ENCODE measurements at places on chromosomes 12 and 14.

- no peak for DNase-seq
Measured at GRCh38 chr14:78307671-78308070, 137.5 kb downstream of the NRXN3 start.

DNA sequence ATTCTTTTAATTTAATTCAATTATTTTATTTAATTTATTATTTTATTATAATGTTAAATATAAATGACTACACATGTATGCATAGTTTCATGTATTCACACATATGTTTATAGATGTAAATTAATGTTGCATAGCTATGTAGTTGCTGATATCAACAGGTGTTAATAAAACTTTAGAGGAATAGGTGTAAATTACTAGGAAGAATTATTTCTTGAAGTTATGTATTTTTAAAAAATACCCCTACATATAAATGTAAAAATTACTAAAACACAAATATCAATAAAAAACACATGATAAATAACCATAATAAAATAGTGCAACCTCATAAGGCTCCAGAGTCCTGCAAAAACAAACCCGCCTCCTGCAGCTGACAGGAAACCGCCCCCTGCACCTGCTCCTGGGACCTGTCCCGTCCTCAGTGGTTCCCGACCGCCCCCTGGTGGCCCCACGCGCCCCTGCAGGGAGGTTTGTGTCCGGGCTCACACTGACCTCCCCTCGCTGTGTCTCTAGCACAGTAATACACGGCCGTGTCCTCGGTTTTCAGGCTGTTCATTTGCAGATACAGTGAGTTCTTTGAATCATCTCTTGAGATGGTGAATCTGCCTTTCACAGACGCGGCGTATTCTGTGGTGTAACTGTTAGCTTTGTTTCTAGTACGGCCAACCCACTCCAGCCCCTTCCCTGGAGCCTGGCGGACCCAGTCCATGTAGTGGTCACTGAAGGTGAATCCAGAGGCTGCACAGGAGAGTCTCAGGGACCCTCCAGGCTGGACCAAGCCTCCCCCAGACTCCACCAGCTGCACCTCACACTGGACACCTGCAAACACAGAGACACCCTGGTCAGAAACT, 1264.0 kb downstream of the TMEM121 start:
- peak; percentile 17 for DNase-seq

DNA sequence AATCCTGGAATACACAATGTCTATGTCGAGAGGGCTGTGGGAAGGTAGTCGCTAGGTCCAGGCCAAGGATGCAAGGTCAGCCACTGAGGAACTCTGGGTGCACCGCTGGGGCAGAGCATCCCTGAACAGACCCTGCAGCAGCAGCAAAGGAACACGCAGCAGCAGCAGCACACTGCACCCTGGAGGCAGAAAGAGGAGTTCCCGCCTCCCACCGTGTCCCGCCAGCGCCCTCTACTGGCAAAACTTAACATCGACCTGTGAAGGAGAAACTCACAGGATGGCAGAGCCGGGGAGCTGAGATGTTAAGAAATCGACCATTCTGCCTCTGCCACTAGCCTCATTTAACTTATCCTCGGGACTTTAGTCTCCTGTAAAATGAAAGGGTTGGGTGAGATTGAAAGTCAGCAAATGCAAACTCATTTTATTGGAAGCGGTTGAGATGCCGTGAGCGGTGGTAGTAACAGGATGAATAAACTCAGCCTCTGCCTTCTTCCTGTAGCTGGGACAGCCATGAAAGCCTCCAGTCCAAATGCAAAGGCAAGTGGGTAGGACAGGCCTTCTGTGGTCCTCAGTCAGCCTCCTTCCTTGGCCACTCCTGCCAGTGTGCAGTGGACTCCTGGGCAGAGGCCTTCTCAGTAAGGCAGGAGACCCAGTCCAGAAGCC, 45.6 kb downstream of the STAB2 start:
- peak; percentile 79 for DNase-seq

DNA sequence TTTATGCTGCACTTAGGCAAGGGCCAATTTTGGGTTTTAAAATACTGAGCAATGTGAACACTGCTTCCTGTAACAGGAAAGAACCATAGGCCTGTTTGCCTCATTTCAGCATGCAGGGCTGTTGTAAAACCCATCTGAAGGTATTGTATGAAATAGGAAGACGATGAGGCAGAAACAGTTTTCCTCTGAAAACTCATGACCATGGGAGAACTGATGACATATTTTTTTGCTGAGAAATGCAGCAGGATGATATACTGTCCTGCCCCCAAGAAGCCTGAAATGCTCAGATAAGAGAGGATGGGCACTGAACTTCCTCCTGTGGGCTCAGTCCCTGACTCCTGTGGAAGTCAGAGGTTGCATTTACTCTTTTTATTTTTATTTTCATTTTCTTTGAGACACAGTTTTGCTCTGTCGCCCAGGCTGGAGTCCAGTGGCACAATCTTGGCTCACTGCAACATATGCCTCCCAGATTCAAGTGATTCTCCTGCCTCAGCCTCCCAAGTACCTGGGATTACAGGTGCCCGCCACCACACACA, 17.4 kb downstream of the PYGL start:
- DNase-seq = no peak

DNA sequence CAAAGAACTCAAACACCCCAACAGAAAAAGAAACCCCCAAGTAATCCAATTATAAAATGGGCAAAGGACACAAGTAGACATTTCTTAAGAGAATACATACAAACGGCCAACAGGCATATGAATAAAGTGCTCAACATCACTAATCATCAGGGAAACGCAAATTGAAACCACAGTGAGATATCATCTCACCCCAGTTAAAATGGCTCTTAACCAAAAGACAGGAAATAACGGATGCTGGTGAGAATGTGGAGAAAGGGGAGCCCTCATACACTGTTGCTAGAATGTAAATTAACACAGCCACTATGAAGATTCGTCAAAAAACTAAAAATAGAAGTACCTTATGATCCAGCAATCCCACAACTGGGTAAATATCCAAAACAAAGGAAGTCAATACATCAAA, 52.4 kb downstream of the CLMN start:
- DNase-seq = no peak

- no peak for DNase-seq
Measured at GRCh38 chr12:1716215-1716862, 25.5 kb downstream of the ADIPOR2 start.

GRCh38 chr12:42484996-42485395, 104.5 kb downstream of the PRICKLE1 start:
- DNase-seq = no peak

- DNase-seq = no peak
Measured at GRCh38 chr14:33996462-33996861, 45.6 kb upstream of the EGLN3 start.

DNA sequence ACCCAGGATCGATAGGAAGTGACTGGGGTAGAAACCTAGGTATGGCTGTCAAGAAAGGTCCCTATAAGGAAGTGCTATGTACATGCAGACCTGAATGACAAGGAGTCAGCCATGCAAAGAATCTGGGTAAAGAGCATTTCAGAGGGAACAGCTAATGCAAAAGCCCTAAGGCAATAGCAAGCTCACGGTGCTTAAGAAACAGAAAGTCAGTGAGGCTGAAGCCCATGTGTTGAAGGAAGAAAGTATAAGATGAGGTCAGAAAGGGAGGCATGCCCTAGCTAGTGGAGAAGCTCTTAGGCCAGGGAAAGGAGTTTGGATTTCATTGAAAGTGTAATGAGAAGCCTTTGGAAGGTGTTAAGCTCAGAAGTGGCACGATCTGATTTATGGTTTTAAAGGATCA, 6.0 kb upstream of the ADCY6 start:
- no peak for DNase-seq

DNA sequence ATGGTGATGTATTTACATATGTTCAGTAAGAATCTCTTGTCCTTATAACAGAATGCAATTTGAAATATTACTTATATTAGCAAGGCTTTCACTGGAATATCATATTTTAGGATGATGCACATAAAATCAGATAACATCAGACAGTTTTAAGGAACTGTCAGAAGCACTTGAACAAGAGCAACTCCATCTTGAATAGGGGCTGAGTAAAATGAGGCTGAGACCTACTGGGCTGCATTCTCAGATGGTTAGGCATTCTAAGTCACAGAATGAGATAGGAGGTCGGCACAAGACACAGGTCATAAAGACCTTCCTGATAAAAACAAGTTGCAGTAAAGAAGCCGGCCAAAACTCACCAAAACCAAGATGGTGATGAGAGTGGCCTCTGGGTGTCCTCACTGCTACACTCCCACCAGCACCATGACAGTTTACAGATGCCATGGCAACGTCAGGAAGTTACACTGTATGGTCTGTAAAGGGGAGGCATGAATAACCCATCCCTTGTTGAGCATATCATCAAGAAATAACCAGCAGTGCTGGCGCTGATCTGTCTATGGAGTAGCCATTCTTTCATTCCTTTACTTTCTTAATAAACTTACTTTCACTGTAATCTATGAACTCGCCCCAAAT, 27.6 kb upstream of the ETV6 start:
- no peak for DNase-seq

- no peak for DNase-seq
Measured at GRCh38 chr14:97970222-97970621, 1173.0 kb downstream of the VRK1 start.

GRCh38 chr12:131491155-131491554, 219.7 kb upstream of the SFSWAP start:
- no peak for DNase-seq

- no peak for DNase-seq
Measured at GRCh38 chr12:52091061-52091460, 11.6 kb downstream of the SMIM41 start.

GRCh38 chr12:70529647-70530046, 107.6 kb downstream of the PTPRB start:
- no peak for DNase-seq

GRCh38 chr12:100174495-100174894, 26.1 kb upstream of the ACTR6 start:
- no peak for DNase-seq

GRCh38 chr12:39685854-39686657, 66.5 kb upstream of the ABCD2 start:
- DNase-seq = no peak

DNA sequence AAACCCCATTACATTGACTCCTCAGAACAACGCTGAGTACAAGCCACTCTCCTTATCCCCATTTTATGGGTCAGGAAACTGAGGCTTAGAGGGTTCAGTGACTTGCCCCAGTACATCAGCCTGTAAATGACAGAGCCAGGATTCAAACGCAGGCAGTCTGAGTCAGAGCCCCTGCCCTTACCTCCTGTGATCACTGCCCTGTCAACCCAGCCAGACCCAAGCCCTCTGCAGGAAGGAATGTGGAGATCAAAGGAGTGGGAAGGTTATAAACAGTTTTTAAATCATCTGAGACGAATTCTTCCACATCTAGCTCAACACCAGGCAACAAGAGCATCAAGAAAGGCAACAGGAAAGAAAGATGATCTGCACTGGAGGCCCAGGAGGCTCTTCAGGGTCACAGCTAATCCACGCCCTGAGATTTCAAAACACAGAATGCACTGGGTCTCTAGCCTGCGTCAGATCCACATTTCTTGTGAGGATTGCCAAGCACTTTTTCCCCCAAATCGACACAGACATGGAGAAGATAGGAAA, 38.5 kb downstream of the SPTB start:
- peak; percentile 64 for DNase-seq

DNA sequence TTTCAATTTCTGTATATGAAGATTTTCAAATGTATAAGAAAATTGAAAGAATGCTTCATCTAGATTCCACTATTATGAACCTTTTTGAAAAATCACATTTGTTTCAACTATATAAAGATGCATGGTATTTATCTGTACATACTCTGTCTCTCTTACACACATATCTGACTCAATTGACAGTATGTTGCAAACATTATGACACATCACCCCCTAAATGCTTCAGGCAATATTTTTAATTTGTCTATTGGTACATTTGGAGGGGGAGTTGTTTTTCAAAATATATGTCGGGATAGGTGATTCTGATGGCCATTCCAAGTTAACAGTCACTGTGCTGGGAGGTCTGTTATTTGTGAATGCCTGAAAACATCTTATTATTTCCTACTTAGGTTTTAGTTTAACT, 14.4 kb downstream of the PCNX1 start:
- DNase-seq = no peak

- DNase-seq = no peak
Measured at GRCh38 chr12:118635276-118635675, 258.9 kb downstream of the SUDS3 start.

- DNase-seq = no peak
Measured at GRCh38 chr14:32469388-32470160, 140.5 kb downstream of the AKAP6 start.

DNA sequence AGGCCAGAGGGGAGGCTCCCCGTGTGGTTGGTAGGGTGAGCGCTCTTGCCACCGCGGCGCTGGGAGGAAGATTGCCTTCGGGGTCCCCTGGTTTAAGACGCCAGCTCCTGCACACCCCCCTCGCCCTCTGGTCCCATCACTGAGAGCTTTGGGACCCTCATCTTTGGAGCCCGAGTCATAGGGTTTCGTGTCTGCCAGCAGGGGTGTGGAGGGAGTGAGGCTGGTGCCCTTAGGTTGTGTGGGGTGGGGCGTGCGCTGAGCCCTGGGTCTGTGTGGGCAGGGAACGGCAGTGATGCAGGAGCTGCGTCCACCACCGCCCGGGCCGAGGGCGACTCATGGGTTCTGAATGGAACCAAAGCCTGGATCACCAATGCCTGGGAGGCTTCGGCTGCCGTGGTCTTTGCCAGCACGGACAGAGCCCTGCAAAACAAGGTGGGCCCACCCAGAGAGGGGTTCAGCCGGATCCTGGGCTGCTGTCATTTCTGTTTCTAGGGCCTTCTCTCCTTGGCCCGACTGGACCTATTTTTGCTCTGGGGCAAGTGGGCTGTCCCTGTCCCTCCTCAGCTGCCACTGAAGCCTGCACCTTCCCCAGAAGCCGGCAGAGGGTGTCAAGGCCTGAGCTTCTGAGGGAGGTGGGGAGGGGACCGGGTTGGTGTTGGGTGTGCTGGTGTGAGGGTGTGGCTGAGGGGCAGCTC, 12.1 kb downstream of the ACADS start:
- DNase-seq = no peak

GRCh38 chr14:102196902-102197230, 57.2 kb downstream of the WDR20 start:
- DNase-seq = no peak

DNA sequence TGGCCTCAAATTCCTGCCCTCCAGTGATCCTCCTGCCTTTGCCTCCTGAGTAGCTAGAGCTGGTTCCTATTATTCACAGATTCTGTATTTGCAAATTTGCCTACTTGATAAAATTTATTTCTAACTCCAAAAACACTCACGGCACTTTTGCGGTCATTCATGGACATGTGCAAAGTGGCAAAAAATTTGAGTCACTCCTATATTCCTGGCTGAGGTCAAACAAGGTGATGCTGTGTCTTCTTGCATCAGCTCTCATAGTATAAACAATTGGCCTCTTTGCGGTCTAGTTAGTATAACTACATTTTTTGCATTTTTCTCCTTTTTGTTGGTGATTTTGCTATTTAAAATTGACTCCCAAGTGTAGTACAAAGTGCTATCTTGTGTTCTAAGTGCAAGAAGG, 24.7 kb downstream of the ATF1 start:
- DNase-seq = no peak

GRCh38 chr14:75295061-75295461, 16.4 kb downstream of the FOS start:
- DNase-seq = no peak

GRCh38 chr12:6963016-6963731, 7.3 kb downstream of the PHB2 start:
- no peak for DNase-seq
